ENCODE measurements at places on chromosomes 13 and 19. TPM values are rescaled to one million over a fixed set of nuclear protein-coding genes. Genes with fewer than 3 reads are reported as not detected.

DNA sequence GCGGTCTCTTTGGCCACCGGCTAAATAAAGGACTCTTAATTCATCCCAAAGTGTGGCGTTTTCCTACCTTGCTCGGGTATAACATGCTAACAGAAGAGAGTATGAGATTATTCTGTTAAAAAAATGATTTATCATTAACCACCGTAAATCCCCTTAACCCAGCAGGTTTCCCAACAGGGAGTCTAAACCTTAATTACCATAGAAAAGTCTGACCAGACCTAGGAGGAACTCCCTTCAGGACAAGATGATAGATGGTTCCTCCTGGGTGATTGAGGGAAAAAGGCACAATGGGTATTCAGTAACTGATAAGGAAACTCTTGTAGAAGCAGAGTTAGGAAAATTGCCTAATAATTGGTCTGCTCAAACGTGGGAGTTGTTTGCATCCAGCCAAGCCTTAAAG, 193.7 kb downstream of the ZNF737 start:
- no peak for DNase-seq

DNA sequence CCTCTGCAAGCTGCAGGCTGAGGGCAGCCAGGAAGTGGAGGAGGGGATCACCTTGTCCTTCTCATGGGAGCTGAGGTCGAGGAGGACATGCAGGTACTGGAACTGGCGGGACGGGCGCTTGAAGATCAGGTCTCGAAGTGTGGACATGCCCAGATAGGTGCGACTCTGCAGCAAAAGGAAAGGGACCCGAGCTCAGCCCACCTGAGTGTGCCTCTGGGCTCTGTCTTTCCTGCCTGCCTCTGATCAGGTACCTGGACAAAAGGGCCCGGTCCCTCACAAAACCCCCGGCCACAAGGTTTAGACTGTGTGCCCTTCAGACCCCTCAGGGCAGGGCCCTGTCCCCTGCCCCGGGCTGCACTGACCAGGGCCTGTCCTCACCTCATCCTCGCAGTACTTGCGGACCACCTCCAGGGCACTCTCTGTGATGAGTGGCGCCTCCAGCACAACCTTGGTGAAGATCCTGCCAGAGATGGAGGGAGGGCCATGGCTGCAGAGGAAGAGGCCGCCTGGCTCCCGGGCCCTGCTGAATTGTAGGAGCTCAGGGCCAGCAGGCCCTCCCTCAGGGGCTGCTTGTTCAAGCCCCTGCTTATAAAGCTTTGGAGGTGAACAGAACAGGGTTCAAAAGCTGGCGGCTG, 12.5 kb upstream of the RSPH6A start:
- DNase-seq: no peak

DNA sequence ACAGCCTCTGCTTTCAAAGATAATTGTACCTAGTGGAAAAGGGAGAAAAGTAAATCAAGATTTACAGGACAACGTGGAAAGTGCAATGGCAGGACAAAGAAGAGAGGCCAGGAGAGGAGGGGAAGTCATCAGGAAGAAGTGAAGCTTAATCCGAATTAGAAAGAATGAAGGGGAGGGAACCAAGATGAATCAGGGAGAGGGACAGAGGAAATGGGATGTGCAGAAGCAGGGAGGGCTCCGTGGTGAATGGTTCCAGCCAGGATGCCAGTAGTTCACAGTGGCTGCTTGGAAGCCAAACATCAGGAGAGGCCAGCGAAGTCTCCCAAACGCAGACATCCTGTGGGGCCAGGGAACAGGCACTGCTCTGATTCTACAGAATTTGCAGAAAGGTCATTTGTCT, 144.4 kb downstream of the LIG4 start:
- DNase-seq: no peak

DNA sequence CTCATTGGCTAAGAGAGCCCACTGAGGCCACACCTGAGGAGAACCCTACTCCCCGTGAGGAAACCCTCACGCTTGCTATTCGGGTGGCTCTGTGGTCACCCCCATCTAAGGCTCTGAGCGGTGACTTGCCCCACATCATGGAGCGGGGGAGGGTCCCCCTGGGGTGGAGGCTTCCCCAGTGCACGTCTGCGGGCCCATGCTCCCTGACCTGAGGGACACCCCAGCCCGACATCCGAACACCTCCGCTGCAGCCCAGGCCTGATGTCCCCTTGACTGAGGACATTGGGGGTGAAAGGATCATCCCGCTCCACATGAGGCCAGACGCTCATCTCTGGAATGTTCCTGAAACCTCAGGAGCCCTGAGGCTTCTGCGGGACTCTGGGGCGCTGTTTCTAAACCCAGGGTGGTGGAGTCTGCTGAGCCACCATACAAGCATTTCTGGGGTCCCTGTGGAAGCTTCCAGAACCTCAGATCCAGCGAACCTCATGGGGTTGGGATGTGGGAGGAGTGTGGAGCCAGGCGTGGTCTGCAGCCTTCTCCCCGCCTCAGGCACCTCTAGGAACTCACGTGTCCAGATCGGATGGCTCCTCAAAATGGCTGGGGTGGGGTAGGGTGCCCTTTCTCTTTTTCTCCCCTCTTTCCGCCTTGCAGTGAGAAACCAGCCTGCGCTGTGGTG, 19.9 kb downstream of the TMED1 start:
- DNase-seq: peak; percentile 41

DNA sequence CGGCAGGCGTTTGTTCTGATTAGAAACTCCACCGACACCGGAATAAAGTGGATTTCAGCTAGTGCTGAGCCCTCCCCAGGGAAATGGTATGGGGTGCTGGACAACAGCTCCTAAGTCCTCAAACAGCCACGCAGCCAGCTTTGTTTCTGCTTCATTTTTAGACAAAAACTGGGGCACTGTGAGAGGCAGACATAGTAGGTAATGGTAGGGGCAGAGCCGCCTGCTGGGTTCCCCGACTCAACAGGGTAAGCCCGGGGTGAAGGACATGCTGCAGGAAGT, 39.7 kb downstream of the CARS2 start:
- DNase-seq: no peak

- no peak for DNase-seq
Measured at GRCh38 chr19:10862561-10863106, 8.7 kb upstream of the CARM1 start.

DNA sequence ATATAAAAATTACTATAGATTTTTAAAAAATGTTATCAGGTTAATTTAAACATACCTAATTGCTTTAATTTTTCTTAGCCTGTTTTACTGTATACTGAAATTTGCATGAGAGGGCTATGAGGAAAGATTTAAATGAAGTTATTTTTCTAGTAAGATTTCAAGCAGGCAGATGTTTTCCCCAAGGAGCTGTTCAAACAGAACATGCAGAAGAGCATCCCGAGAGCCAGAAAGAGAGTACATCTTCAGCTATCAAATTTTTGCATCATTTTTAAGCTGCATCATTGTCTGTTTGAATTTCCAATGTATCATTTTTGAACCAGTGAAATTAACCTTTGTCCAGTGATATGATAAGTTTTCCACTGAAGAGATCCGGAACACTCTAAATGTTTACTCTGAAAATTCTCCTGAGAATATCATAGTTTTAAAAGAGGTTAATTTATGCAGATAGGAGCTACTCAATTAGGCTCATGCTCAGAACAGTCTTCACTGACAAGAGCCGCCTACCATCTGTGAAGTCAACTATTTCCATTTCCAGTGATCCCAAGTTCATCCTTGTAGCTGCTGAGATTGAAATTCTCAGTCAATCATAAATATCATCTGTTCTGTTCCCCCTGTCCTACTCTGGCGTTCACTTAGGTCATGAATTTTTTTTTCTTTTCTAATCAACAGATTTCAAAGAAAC, 467.7 kb upstream of the NBEA start:
- no peak for DNase-seq

DNA sequence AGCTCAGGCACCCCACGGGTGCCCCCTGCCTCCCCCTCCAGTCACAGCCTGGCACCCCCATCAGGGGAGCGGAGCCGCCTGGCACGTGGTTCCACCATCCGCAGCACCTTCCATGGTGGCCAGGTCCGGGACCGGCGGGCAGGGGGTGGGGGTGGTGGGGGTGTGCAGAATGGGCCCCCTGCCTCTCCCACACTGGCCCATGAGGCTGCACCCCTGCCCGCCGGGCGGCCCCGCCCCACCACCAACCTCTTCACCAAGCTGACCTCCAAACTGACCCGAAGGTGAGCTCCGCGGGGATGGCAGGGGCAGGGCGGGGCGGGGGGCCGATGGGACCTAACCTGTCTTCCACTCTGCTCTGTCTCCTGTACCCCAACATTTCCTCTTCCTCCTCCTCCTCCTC, 25.0 kb downstream of the CKM start:
- DNase-seq: no peak

DNA sequence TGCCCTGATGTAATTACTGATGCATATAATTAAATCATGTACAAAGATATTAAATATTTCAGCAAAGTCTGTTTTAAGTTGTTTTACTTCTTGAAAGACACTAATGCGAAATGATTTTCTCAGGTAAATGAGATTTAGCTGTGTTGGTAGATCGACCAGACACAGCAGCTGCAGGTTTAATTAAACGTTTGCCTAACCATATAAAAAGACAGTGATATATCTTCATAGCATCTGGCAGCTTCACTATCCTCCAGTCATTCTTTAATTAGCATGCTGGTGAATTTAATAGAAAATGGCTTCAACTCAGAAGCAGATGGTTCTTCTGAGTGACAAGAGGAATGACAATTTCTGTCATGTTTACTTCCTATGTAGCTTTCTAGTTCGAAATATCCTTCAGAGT, 69.3 kb downstream of the NHLRC3 start:
- no peak for DNase-seq

DNA sequence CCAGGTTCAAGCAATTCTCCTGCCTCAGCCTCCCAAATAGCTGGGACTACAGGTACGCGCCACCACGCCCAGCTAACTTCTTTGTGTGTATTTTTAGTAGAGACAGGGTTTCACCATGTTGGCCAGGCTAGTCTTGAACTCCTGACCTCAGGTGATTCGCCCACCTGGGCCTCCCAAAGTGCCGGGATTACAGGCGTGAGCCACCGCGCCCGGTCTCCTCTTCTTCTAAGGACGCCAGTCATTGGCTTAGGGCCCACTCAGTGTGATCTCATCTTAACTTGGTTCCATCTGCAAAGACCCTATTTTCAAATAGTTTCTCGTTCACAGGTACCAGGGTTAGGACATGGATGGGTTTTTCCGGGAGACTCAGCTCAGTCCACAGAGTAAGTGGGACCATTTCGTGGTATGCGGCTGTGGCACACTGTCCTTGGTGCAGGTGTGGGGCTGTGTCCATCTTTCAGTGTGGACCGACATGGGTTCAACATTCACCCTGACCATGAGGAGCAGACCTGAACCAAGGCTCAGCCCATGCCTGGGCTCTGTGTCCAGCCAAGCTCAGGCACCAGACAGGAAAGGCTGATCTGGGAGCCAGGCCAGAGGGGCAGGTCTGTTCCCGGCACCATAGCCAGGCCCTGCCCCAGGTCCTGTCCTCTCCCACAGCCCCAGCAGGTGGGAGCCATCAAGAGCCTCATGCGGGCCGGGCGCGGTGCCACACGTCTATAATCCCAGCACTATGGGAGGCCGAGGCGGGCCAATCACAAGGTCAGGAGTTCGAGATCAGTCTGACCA, 2.8 kb upstream of the MKNK2 start:
- DNase-seq: no peak

DNA sequence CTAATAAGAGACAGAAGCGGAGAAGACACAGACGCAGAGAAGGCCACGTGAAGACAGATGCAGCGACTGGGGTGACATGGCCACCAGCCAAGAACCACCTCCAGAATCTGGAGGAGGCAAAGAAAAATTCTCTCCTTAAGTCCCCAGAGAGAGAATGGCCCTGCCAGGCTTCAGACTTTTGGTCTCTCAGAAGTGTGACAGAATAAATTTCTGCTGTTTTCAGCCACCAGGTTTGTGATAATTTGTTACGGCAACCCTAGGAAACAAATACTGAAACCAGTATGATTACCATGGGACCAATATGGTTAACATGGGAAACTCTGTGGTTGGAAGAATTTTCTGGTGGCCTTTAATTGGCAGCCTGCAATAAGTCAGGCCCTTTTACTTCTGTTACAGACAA, 63.9 kb upstream of the DOCK9 start:
- no peak for DNase-seq

GRCh38 chr19:27660428-27660827, 1552.5 kb downstream of the UQCRFS1 start:
- no peak for DNase-seq

DNA sequence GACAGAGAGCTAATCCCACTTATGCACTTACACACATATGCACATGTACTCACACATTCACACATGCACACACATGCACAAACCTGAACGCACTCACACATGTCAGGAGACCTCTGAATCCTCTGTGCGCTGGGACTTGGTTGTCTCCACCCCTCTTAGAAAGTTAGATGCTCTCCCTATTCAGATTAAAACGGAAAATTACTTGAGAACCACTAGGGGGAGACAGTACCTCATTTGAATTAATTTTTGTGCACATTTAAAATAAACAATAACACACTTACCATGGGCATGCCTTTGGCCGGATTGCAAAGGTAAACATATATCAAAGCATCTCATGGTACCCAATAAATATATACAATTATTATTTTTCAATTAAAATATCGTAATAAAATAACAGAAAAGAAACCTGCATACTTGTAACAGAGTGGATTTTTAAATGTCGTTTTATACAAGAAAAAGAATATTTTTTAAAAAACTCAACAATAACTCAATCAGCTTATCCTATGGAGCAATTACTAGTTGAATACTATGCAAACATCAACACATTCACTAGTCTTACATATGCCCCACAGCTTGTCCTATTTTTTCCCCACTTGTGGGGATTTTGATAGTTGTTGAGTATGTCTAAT, 9.5 kb upstream of the LILRB4 start:
- peak; percentile 39 for DNase-seq

GRCh38 chr13:108609353-108609752, 20.1 kb upstream of the MYO16 start:
- DNase-seq: no peak

DNA sequence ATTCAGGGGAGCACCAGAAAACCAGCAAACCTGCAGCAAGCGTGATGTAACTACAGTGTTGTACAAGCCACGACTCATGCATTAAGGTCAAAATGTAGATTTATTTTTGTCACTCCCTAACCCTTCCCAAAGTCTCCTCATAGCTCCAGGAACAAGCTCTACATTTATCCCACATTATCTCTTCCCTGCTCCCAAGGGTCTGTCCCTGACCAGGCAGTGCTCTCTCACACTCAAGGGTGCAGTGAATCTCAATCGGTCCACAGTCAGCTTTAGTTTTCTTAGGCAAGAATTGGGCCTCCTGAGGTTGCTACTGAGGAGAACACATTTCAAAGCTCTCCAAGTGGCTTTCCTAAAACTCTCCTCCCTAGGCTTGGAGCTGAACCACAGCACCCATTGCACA, 219.4 kb downstream of the NHLRC3 start:
- DNase-seq: no peak

DNA sequence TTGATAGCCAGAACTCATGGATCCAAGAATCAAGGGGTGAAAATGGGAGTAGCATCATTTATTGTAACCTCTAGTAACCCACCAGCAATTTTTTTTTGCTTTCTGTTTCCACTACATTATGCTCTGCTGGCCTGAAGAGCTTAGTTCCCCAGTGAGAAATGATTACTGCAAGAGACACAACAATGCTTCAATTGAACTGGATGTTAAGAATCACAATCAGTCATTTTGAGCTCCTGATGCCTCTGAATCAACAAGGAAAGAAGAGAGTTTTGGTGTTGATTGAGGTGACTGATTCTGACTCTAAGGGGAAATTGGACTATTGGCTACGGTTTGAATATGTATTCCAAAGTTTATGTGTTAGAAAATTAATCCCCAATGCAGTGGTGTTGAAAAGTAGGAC, 1084.4 kb downstream of the SLITRK1 start:
- DNase-seq: no peak

Gene FUT6
- total RNA-seq: not detected

Gene LGALS7B
- total RNA-seq: not detected

Gene ZNF540
- 0.96 TPM for total RNA-seq

Gene KCNN1
- total RNA-seq: not detected

Gene CLDND2
- 1.2 TPM for total RNA-seq

Gene IGFL1
- total RNA-seq: not detected

Gene ADGRE2
- 6.1 TPM for total RNA-seq
